Activated T-helper 17 cell treated with anti-CD3 and anti-CD28 coated beads, Interleukin-2, amount 50 U/mL, for 72 hours (primary cell): ENCODE measurements at places on chromosomes 13 and 19. TPM values are rescaled to one million over a fixed set of nuclear protein-coding genes. Genes with fewer than 3 reads are reported as not detected.

Gene CELF5
- 0.24 TPM for total RNA-seq

Gene OR7C1
- not detected for total RNA-seq

Gene APOC4
- not detected for total RNA-seq

Gene TMEM272
- 0.17 TPM for total RNA-seq

Gene CD70
- 41.1 TPM for total RNA-seq

Gene KASH5
- total RNA-seq, result 1.1 TPM

Gene ZNF560
- total RNA-seq, result not detected

Gene FFAR3
- 1.7 TPM for total RNA-seq

Gene DENND1C
- total RNA-seq, result 73.2 TPM

Gene NCAN
- not detected for total RNA-seq

Gene ZNF135
- not detected for total RNA-seq

Gene VAV1
- total RNA-seq, result 114 TPM

Gene RNF225
- 0.64 TPM for total RNA-seq

DNA sequence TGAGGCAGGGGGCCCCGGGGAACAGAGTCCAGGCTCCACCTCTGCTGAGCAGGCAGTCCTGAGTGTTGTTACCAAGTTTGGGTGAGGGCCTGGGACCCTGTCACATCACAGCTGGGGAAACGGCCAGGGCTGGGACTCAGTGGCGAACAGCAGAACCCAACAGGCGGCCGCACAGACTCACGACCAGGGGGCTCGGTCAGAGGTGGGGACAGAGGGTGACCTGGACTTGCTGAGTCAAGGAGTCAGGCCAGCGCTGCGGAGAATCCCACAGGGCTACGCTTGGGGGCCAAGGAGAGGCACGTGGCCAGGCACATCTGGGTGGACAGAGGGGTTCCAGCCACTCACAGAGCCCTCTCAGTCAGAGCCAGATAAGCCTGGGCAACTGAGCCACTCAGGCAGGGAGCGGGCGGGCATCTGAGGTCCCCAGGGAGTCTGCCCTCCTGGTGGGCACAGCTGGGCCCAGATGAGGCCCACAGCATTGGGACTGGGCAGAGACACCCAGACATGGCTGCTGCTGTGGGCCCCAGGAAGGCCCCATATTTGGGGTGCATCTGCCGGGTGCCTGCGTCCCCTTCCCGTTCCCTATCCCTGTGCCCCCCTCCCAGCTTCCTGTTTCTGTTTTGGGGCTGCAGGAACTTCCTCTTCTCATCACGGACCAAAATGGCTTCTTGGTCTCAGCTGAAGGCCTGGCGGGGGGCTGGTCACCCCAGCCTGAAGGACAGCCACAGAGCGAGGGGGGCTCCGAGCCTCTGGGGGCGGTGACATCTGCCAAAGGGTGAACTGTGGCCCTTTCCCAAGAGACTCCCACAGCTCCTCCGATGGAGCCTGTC is 34.0 kb downstream of the CEBPA start:
- no peak for ATAC-seq

DNA sequence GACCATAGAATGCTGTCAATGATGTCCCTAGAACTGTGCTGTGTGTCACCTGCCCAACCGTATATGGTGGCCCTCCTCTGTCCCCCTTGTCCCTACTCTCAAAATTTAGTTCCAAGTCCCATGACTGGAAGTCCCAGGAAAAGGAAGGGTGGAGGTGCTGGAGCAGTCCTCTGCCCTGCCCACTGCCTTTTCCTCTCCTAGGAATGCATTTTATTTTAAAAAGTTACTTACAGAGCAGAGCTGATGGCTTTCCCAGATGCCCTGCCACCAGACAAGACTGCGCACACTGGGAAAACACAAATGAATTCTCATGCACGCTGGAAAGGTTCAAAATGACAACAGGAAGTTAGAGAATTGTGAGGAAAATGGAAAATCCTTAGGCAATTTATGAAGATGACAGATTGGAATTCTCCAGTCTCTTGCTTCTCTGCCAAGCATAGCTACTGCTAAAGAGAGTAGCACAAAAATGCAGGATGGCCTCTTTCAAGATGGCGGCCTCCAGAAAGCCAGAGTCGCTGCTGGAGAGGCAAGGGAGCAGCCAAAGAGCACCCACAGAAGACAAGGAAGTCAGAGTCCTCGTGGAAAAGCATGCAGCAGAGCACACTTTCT is 117.1 kb upstream of the TSC22D1 start:
- no peak for ATAC-seq

DNA sequence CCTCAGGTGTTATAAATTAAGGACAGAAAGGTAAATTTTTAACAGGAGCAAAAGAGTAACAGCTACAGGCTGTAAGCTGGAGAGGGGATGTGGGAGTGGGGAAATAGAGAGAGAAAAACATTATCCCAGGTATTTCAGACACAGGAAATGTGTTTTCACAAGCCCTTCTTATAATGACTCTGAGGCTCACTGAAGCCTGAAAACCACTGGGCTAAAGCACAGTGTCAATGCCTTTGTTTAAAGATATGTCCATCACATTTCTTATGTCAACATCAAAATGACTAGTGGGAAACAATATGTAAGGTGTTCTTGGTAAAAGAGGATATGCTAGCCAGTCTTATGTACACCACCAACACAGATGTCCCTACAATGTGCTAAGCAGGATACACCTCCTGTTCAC is 365.9 kb downstream of the FGF14 start:
- ATAC-seq, result no peak

DNA sequence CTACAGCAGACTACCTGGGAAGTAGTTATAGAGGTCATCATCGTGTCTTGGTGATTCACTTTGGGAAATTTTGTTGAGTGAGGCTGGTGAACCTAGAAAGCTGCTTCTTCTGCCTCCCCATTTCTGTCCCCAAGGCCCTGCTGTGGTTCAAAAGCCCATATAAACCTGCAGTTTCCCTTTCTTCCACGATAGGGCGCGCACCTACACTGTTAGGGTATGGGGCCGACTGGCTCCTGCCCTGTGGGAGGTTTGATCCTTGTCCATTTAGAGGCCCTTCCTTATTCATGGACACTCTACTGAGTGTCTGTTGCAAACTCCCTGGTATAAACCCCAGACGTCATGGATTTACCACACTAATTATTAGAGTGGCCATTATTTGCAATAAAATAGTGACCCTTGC is 191.8 kb downstream of the GGACT start:
- no peak for ATAC-seq

DNA sequence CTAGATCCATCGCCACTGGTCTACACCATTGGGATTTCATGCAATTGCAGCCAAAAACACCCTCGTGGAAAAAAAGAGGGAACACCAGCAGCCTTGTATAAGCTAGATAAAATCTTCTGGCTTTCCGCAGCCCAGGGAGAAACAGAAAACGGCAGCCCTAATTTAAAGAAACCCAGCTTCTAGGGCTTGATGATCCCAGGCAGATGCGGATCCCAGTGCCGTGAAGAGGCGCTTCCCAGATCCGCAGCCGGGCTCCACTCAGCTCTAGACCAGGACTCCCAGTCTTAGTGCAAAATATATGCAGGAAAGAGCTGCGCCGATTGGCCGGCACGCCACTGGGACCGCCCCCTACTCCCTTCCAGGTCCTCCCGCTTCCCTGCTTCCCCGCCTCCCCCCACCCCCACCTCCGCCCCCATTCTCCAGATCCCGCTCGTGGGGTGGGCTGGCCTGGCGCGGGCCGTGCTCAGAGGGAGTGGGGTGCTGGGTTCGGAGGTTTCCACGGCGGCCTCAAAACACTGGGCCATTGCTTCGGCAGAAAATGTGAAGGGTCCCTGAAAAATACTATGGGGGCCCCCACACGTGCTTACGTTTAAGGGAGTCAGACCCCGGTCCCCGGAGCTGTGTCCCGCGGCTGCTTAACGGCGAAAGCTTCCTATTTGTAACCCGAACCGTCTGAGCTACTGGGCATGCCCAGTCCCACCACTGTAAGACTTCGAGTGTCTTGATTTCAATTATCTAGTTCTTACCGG is 63.1 kb downstream of the SERP2 start:
- ATAC-seq, result peak; percentile 68

- ATAC-seq, result no peak
Observed at GRCh38 chr19:50173127-50173526, 10.0 kb upstream of the IZUMO2 start.

DNA sequence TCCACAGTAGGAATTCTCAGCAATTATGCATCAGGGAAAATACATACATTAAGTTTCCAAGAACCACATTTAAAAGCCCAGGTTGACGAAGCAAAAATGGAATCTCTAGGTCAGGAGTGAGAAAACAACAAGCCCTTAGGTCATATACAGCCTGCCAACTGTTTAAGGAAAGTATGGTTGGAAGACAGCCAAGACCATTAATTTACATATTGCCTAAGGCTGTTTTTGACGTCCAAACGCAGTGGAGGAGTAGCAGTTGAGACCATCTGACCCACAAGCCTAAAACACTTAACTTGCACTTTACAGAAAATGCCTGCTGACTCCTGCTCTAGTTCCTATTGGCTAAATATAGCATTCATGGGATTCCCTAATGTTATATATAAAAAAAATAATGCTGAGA is 299.0 kb downstream of the ITGBL1 start:
- no peak for ATAC-seq

DNA sequence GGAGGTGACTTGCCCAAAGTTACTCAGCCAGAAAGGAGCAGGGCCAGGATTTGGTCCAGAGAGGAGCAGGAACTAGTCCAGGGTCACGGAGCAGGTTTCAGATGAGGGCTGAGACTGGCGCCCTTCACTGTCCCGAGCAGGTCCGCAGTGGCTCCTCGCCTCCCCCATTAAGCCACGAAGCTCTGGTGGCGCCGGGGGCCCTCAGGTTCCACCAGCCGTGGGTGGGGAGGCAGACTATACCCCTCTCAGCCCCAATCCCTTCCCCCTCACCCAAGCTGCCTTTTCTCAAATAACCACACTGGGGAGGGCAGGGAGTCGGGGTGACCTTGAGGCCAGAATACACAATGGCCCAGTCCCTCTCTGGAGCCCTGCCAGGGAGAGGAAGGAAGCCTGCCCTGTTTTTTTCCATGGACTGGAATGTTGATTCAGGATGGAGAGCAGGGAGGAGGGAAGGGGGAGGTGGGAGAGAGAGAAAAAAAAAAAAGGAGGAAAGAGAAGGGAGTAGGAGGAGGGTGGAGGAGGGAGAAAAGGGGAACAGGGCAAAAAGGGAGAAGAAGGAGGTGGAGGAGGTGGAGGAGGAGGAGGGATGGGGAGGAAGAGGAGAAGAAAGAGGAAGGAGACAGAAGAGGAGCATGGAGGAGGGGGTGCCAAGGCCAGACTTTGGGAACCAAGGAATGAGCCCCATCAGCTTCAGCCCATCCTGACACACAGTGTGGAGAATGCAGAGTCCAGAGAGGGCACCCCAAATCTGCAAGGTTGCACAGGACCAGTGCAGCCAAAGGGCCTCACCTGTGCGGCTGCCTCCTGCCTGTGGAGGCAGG is 19.7 kb downstream of the CEACAM16 start:
- ATAC-seq, result no peak

GRCh38 chr13:95455782-95456181 is 96.7 kb upstream of the CLDN10 start:
- ATAC-seq, result no peak

DNA sequence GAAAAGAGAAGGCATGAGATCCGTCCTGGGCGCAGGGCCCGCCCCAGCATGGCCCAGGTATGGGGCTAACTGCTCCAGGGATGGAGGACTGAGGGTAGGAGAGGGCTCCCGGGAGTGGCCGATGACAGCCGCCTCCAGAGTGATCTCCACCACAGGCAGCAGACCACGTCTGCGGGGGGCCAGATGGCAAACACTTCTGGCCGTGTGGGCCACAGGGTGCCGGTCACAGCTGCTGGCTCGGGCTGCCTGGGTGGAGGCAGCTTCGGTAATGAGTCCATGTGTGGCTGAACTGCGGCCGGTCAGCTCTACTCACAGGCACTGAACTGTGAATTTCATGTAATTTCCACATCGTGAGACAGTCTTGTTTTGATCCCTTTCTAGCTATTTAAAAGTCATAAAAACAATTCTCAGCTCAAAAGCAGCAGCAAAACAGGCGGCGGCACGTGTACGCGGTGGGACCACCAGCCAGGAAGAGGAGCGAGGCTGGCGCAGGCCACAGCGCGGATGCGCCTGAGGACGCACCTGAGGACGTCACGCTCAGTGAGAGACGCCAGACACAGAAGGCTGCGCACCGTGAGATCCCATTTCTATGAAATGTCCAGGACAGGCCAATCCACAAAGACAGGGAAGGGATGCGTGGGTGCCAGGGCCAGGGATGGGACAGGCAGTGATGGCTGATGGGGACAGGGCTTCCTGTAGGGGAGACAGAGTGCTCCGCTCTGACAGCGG is 4.0 kb downstream of the LSM7 start:
- no peak for ATAC-seq

- ATAC-seq, result no peak
Observed at GRCh38 chr19:11338569-11339253, 746 bp downstream of the RAB3D start.

GRCh38 chr19:50328873-50329145 is 368 bp downstream of the KCNC3 start:
- no peak for ATAC-seq

- ATAC-seq, result no peak
Observed at GRCh38 chr19:4704317-4704673, 19.3 kb downstream of the DPP9 start.

DNA sequence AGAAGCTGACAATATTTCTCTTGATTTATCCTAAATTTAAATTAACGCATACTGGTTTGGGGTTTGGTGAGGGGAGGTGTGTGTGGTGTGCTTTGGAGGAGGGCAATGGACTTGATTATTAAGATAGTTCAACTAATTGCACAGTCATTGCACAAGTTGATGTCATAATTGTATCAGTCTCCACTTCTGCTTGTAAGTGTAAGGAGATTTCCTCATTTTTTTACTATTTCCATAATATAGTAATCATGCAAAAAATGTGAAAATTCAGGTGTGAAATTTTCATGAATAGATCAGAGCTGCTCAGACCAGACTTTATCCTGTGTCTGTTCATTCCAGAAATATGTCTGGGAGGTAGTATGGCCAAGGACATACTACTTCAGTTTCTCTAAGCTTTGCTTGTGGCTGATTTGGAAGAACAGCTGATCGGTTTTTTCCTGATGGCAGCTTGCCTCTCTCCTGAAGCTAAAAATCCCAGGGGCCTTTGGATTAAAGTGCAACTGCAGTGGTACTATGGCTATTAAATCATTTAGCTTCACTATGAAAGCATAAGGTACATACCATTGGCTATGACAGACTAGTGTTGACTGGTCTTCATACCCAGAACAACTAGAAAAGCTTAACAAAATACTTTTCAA is 201.8 kb upstream of the MIR17HG start:
- no peak for ATAC-seq

DNA sequence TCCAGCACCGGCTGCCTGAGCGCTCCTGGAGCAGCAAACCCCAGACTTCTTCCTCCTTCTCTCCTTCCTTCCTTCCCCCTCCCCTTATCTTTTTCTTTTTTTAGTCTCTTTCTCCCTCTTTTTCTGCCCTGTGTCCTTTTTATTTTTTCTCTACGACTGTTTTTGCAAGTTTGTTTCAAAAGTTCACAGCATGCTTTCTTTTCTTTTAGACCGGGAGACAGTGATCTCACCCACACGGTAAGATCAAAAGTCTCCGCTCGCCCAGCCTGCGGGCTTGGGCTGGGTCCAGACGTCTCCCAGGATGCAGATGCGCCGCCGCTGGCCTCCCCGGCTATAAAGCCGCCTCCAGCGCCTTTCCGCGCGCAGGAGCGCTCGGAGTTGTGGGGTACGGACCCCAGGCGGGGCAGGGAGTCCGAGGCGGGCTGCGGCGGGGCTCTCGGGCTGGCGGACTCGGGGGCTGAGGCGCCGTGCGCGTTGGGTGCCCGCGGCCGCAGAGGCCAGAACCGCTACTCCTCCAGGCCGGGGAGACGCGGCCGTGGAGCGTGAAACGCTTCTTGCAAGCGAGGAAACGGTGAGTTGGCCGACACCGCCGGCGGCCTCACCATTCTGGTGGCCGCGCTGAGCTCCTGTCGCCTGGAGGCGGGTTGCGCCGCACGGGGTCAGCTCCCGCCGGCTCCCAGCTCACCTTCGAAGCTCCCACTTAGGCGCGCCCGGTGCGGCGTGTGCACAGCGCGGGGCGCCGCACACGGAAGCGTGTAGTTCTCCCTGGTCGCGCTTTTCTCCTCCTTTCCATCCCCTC is 2.0 kb upstream of the TSHZ3 start:
- ATAC-seq, result no peak
